Activated naive CD4-positive, alpha-beta T cell treated with anti-CD3 and anti-CD28 coated beads, Interleukin-2, amount 50 U/mL, for 16 hours (primary cell): ENCODE measurements at places on chromosomes 7 and 10.

DNA sequence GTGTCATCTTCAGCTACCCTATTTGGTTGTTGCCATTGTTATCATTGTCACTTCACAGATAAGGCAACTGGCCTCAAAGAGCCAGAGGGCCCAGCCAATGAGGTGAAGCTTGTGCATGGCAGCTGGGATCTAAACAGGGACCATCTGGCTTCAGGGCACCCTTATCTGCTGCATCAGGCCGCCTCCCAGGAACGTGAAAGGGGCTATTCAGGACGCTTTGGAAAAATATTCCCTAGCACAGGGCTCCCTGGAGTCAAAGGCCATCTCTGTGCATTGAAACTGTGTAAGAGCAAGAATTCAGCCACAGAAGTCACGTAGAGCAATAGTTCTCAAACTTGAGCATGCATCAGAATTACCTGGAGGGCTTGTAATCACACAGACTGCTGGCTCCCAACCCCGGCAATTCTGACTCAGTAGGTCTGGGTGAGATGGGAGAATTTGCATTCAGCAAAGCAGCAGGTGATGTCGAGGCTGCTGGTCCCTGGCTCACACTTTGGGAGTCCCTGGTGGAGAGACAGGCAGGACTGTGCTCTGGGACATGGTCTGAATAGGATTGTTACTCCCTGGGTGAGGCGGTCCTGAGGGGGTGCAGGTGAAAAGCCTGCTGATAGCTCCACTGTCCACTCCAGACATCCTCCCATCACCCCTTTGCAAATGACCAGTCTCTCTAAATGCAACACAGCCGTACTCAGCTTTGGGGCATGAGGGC is 21.5 kb upstream of the PLEKHA1 start:
- no peak for DNase-seq

- no peak for DNase-seq
Observed at GRCh38 chr10:32244011-32244410, 102.9 kb downstream of the EPC1 start.

- DNase-seq = no peak
Observed at GRCh38 chr10:18601321-18601720, 50.1 kb downstream of the NSUN6 start.

DNA sequence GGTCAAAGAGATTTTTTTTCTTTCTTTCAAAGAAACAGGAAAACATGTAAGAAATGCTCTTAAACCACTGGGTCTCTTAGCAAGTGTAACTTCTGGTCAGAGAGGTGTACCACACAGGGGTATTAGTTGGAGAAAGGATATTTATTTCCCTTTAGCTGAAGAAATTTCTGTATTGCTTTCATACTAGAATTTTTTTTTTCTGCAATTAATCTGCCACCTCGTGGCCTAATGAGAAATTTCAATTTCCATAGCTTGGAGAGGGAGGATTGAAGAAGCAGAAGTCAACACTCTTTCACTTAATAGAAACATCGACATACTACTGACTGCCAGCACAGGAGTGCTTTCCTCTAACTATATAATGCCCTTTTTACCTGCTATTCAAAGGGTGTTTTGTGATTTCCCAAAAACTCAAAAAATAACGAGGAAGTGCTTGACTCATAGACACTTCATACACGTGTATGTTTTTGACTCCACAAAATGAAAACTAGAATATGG is 177.6 kb upstream of the NAMPT start:
- no peak for DNase-seq

- DNase-seq = no peak
Observed at GRCh38 chr7:17668122-17668521, 272.2 kb downstream of the SNX13 start.
